ENCODE measurements at places on chromosomes 4 and X. TPM values are rescaled to one million over a fixed set of nuclear protein-coding genes. Genes with fewer than 3 reads are reported as not detected.

MAGEB10 gene
- not detected for polyA plus RNA-seq

ASB12 gene
- polyA plus RNA-seq, result 0.47 TPM

UGT2B15 gene
- 0.07 TPM for polyA plus RNA-seq

SPACA5 gene
- polyA plus RNA-seq, result not detected

LAP3 gene
- polyA plus RNA-seq, result 75.7 TPM

JAKMIP1 gene
- 0.12 TPM for polyA plus RNA-seq

SYTL4 gene
- polyA plus RNA-seq, result 21.8 TPM

AR gene
- polyA plus RNA-seq, result 3.0 TPM

CRLF2 gene
- not detected for polyA plus RNA-seq

OTUD6A gene
- not detected for polyA plus RNA-seq

S100G gene
- polyA plus RNA-seq, result not detected

IL21 gene
- polyA plus RNA-seq, result not detected

SRPK3 gene
- polyA plus RNA-seq, result 1.2 TPM

KLHL13 gene
- 72.1 TPM for polyA plus RNA-seq

SSX1 gene
- polyA plus RNA-seq, result not detected

MCUB gene
- 9.0 TPM for polyA plus RNA-seq

ANOS1 gene
- polyA plus RNA-seq, result 8.3 TPM

SMIM10L2A gene
- polyA plus RNA-seq, result 12.8 TPM

CLCN4 gene
- 4.7 TPM for polyA plus RNA-seq

AKAP4 gene
- polyA plus RNA-seq, result 0.09 TPM

C4orf51 gene
- polyA plus RNA-seq, result not detected

STS gene
- 6.2 TPM for polyA plus RNA-seq

CPZ gene
- 21.5 TPM for polyA plus RNA-seq

PPAT gene
- polyA plus RNA-seq, result 24.8 TPM

DNAAF6 gene
- 0.10 TPM for polyA plus RNA-seq

MUC7 gene
- polyA plus RNA-seq, result not detected

TRPC5OS gene
- polyA plus RNA-seq, result 0.17 TPM

POF1B gene
- 0.44 TPM for polyA plus RNA-seq

FRMPD3 gene
- 0.48 TPM for polyA plus RNA-seq

MAMLD1 gene
- polyA plus RNA-seq, result 6.8 TPM

USP17L19 gene
- not detected for polyA plus RNA-seq

SSX2B gene
- polyA plus RNA-seq, result 0.32 TPM

TEX13A gene
- not detected for polyA plus RNA-seq

PABPC5 gene
- polyA plus RNA-seq, result 5.0 TPM

SPATA4 gene
- 1.2 TPM for polyA plus RNA-seq

TRMT44 gene
- 27.2 TPM for polyA plus RNA-seq

IL1RAPL2 gene
- polyA plus RNA-seq, result 1.5 TPM

GSX2 gene
- polyA plus RNA-seq, result not detected

FAM9B gene
- 0.10 TPM for polyA plus RNA-seq

CXCR3 gene
- polyA plus RNA-seq, result 0.27 TPM

HOPX gene
- 16.4 TPM for polyA plus RNA-seq

SLC10A6 gene
- 0.11 TPM for polyA plus RNA-seq

GPRASP1 gene
- polyA plus RNA-seq, result 14.2 TPM

RASSF6 gene
- polyA plus RNA-seq, result 4.4 TPM

ABHD18 gene
- 21.7 TPM for polyA plus RNA-seq

MAGEB16 gene
- polyA plus RNA-seq, result not detected

SLC25A53 gene
- polyA plus RNA-seq, result 9.3 TPM

MAGEA2B gene
- polyA plus RNA-seq, result not detected

FABP2 gene
- polyA plus RNA-seq, result 0.09 TPM

SATL1 gene
- polyA plus RNA-seq, result 0.92 TPM

RNF150 gene
- polyA plus RNA-seq, result 25.6 TPM

TLR6 gene
- 0.74 TPM for polyA plus RNA-seq
